ENCODE measurements at places on chromosomes 6 and 20.

GRCh38 chr20:25053255-25054031 lies 4.5 kb downstream of the ACSS1 start:
- DNase-seq = no peak

DNA sequence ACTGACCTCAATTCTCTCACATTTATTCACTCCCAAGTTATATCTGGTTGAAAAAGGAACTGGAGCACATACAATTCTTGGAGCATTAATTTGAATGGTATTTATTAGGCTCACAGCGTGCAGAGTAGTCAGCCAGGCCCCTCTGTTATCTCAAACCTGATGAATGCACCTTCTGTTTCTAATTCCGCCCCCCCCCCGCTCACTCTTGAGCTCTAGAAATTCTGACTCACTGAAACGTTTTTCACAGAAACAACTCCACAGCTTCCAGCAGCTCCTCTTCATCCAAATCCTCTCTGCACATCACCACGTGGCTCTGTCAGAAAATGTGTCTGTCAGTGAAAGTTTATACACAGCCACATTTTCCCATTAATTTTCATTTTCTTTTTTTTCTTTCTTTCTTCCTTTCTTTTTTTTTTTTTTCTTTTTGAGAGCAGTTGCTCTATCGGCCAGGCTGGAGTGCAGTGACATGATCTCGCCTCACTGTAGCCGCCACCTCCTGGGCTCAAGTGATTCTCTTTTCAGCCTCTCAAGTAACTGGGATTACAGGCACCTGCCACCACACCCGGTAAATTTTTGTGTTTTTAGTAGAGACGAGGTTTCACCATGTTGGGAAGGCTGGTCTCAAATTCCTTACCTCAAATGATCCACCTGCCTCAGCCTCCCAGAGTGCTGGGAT lies 109.4 kb downstream of the TBXT start:
- DNase-seq = no peak

DNA sequence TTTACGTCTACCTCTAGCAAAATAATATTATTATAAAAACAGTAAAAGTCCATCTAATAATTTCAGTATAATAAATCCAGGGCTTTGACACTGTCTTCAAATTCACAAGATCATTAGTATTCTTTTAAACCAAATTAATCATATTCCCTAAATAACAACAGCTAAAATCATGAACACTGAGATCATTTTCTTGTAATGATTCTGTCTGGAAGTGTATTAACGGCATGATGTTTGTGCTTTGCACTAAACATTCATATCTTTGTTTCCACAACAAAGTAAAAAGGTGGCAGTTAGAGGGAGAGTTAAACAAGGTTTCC lies 18.8 kb downstream of the HIVEP2 start:
- DNase-seq = no peak

- no peak for DNase-seq
Observed at GRCh38 chr20:50916257-50916656, 15.0 kb downstream of the ADNP start.

DNA sequence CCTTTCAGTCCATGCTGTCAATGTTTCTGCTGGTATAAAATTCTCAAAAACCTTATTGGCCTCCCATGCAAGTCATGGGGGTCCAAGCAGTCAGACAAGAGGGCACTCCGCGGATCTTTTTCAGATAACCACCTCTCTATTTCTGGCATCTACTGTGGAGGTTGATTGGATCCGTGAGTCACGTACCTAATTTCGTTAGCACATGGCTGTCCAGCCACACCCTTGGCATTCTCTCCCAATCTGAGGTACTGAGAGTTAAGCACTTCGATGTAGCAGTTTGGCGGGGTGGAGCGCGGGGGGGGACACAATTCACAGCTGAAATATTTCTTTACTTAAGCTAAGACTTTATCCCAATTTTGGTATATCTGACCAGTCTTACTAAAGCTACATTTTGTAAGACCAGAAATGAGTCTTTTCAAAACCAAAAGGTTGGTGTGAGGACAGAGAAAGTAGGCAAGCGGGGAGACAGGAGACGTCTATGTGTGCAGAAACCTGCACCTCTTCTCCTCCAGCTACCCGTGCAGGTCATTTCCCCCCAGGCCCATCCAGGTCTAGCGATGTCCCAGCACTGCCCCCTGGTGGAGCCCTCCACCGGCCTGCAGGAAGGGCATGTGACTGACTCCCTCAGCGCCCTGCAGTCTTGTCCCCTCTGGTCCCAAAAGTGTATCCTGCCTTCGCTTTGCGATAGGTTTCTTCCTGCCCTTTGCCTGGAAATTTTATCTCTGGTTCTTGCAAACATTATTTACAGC lies 113.1 kb downstream of the ADAT2 start:
- no peak for DNase-seq

DNA sequence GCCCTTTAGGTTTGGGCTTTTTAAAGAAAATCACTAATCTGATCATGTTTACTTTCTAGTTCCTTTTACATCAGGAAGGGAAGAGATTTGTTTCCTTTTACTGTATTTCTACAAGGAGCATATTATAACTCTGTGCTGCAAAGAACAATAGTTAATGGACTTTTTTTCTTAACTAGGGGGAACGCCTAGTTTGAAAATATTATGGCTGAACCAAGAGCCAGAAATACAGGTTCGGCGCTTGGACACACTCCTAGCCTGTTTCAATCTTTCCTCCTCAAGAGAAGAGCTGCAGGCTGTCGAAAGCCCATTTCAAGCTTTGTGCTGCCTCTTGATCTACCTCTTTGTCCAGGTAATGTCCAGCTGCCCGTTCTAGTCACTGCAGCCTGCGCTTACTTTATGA lies 41.4 kb downstream of the FAM120B start:
- DNase-seq = no peak

- DNase-seq = no peak
Observed at GRCh38 chr6:20166210-20166609, 46.1 kb downstream of the MBOAT1 start.

DNA sequence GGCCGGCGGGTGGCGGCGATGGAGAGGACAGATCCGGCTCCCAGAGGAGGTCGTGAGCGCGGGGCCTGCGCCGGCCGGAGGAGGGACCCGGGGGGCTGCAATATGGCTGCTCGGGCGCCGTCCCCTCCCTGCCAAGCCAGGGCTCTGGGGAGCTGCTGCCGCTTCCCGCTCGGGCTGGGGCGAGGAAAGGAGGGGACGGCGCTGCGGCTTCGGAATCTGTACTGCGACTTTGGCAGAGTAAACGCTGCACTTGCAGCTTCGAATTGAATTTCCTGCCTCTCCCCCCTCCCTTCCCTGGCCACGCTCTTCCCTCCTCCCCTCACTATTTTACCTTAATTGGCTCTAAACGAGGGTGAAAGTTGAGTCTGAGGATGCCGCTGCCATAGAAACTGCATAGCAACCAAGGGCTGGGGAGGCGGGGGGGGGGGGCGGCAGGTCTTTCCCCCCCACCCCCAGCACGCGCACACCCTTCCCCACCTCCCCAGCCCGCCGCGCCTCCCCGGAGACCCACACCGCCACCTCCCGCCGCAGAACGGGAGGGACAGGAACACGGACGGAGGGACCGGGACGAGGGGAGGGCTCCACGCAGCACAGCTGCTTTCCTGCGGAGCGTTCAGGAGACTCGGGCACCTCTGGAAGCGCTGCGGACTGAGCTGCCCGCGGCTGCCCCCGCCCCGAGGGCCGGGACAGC lies 93.9 kb downstream of the RNASET2 start:
- DNase-seq = no peak

DNA sequence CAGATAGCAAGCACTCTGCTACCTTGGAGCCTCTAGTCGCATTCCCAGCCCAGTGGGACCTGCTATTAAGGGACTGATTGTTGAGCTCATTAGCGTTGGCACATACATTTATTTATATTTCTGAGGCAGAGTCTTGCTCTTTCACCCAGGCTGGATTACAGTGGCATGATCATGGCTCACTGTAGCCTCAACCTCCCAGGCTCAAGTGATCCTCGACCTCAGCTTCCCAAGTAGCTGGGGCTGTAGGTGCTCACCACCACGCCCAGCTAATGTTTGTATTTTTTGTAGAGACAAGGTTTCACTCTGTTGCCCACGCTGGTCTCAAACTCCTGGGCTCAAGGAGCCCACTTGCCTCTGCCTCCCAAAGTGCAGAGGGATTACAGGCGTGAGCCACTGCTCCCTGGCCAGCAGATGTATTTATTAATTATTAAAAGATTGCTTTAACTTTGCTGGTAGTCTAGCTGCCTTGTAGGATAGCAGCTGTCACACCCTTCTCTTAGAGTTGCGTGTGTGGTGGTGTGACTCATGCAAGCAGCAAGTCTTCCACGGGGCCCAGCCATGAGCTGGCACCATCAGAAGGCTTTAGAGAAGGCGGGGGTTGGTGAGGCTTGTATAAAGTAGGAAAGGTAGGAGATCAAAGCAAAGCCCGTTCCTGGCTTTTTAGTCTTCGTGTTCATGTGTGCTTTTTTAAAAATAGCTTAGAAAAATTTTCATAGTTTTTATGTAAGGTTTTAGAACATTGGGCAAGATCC lies 16.5 kb downstream of the ACTR5 start:
- DNase-seq = peak; percentile 47

DNA sequence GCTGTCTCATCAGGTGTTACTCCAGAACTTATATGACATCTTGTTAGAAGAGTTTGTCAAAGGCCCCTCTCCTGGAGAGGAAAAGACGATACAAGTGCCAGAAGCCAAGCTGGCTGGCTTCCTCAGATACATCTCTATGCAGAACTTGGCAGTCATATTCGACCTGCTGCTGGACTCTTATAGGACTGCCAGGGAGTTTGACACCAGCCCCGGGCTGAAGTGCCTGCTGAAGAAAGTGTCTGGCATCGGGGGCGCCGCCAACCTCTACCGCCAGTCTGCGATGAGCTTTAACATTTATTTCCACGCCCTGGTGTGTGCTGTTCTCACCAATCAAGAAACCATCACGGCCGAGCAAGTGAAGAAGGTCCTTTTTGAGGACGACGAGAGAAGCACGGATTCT lies 43.7 kb upstream of the SMIM28 start:
- DNase-seq = no peak

- no peak for DNase-seq
Observed at GRCh38 chr6:72657407-72658197, 35.7 kb downstream of the KCNQ5 start.

GRCh38 chr6:39951716-39952115 lies 17.5 kb upstream of the MOCS1 start:
- DNase-seq = no peak

DNA sequence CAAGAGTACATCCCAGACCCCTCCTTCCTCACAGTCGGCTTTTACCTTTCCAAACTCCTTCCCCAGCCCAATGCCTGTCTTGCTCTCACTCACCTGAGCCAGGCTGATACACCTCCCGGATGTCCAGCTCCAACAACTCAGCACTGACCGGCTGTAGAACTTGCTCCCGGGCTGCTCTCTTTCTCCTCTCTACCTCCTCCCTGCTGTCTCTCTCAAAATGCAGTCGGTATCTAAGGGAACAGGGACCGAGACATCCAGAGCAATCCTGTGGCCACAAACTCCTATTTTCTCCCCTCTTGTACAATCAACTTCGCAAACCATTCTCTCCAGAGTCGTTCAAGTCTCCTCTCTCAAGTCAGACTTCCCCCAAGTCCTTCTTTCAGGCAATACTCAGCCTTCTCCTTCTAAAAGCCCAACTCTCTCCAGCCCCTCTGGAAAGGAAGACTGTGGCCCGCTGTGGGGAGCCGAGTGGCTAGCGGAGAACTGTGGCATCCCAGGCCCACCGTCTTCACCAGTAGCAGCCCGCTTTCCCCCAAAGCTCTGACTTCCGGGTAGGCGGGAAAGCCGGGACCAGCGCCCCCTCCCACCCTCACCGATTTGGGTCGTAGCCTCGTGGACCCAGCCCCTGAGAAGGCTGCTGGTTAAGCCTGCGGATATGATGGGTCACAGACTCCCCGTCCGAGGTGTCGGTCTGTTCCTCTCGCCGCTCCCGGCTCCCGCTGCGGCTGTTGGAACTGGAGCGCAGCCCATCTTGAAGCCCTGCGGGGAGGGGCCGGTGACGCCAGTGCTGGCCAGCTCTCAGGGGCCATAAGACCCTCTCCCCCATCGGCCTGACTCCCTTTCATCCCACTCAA lies 1.1 kb downstream of the GNL1 start:
- DNase-seq = no peak

Data from AG09319 (cell line).